T-helper 17 cell (primary cell): ENCODE measurements at places on chromosomes 7 and 10.

- no peak for DNase-seq
These were observed 704 bp upstream of the SLC35B4 start for GRCh38 chr7:134317434-134317833.

DNA sequence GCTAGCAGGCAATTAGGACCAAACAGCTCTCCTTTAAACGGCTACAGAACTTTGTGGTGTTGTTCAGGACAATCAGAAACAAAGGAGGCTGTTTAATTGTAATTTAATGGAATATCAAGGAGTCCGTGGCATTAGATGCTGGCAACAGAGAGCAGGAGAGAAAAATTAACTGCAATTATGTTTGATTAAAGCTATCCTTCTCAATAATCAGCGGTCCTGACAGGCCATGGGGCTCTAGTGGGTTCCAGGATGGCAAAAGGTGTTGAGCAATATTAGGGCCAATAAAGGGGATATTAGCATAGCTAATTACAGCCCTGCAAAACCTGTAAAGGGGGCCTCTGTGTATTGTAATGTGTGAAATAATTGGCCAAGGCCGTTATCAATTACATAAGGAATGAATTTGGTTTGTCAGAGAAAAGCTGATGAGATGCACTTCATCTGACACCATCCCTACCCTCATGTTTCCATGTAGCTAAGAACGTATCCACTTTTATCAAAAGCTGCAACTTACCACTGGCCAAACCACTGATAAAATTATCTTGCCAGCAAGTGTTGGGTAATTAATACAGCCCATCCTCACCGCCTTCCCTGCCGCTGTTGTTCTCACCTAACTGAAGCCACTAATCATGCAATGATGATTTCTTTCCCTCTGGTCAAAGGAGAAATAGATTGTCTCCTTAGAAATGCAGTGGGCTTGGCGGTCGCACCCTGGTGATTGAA, 81.6 kb downstream of the EBF3 start:
- no peak for DNase-seq

- DNase-seq: no peak
These were observed 188.6 kb downstream of the ETV1 start for GRCh38 chr7:13800694-13801448.

DNA sequence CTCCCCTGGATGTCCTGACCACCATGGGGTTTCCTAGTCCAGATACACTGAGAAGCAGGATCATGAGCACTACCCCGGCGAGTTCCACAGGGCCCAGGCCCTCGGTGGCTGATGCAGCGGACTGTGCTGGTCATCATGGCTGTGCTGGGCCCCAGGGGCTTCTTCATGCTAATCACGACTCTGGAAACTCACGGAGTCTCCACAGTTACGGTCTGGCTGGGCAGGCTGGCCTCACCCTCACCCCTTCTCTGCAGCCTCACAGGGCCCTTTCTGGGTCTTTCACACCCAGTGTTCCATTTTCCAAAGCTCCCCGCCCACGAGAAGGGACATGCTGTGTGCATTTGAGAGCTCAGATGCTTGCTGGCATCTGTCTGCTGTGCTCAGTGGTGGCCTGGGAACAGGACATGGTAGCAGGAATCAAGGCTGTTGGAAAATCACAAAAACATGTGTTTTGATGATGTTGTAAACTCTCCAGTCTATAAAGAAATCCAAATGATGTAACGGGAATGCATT, 119.0 kb downstream of the PTPN20 start:
- DNase-seq: no peak

DNA sequence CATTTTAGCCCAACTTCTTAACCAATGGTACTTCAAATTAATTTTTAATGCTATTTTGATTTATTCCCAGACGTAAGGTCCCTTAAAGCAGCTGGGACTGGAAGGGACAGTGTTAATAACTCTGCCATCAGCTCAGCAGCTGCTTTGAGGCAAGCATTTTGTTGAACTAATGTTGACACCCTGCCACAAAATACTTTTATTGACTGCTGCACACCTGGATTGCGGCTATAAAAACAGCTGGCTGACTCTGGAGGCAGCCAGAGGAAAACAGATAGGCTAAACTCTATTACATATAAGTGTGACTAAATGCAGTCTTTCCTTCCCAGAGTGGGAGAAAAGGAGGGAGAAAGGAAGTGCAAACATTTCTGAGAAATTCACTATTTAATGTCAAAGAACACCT, 77.6 kb downstream of the ETV1 start:
- DNase-seq: no peak

DNA sequence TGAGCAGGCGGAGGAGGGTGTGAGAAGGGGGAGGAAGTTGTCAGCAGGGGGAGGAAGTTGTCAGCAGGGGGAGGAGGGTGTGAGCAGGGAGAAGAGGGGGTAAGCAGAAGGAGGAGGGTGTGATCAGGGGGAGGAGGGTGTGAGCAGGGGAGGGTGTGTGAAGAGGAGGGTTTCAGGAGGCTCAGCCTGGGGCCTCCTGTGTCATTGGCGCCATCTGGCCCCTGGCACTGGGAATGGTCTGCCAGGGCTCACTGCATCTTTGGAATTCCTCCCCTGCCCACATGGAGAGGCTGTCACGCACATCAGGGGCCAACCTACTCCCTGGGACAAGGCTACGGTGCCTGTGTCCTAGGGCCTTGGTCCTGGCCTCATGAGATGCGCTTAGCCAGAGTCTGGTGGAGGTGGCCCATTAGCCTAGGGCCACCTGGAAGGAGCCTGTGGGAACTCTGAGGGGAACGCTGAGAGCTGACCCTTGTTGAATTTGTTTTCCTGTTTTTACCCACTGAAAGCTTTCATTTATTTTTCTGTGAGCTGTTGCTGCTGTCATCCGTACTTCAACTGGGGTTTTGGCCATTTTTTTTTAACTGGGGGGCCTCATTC, 18.0 kb downstream of the CAMK2B start:
- DNase-seq: no peak
